ENCODE measurements at places on chromosomes 11 and 22. TPM values are rescaled to one million over a fixed set of nuclear protein-coding genes. Genes with fewer than 3 reads are reported as not detected.

DNA sequence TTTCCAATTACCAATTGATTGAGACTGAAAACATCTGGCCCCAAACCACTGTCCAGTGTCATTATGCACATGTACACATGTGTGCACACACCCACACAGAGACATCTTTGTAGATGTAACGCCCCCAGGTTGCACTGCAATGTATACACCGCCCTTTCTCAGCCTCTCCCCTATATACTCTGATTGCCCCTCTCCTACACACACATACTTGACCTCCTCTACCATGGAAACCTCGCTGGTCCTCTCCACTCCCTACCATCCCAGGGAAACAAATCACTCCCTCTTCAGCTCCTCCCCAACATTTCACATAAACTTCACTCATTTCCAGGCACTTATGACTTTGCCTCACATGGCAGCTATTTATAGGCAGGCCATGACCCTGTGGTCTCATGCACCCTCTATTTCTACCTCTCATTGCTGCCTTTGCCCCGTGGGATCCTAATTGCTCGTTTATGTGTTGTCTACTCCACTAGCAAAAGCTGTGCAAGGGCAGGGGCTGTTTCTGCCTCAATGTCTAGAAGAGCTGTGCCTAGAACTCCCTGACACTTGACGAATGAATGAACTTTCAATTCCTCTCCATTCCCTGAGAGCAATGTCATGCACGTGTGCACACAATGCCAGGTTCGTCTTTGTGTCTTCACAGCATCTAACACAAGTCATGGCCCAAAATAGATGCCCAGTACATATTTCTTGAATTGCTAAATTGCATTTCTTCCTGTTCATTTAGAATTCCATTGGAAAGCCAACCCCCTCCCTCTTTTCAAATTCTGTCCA is 10.0 kb upstream of the TMA7B start:
- peaks cover 38% of the 10 kb centered on the region for H3K36me3 ChIP-seq
- H3K4me3 ChIP-seq = peak overlapping the region; percentile 87
- no peaks in the 10 kb centered on the region for H3K27me3 ChIP-seq

The DENND6B gene
- total RNA-seq = 8.5 TPM

The TMEM86A gene
- total RNA-seq = 1.8 TPM

The BDNF gene
- not detected for total RNA-seq

The TRIM49C gene
- not detected for total RNA-seq

The SLC22A6 gene
- total RNA-seq = not detected

DNA sequence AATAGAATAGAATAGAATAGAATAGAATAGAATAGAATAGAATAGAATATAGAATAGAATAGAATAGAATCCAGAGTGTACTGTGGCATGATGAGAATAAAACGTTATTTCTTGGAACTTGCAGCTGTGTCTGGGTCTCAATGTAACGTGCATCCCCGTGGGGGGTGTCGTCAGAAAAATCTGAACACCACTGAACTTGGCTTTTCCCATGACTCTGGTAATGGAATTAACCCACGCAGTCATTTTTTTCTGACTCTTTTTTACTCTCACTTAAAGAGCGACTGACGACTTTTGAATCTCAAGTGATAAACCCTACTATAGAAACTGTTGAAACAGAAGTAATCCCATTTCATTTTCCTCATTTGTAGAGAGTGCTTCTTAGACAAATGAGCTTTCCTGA is 92.4 kb upstream of the BID start:
- no peaks in the 10 kb centered on the region for H3K27me3 ChIP-seq
- DNase-seq = no peak
- no peak overlapping the region for H3K27ac ChIP-seq
- no peaks in the 10 kb centered on the region for H3K4me1 ChIP-seq
- peaks cover 2% of the 10 kb centered on the region for H3K36me3 ChIP-seq
- no peak overlapping the region for H3K4me3 ChIP-seq

The CARNS1 gene
- 5.0 TPM for total RNA-seq

The OAF gene
- total RNA-seq = 1.2 TPM

Data from activated T-cell treated with anti-CD3 and anti-CD28 coated beads, Interleukin-2, amount 50 U/mL, for 72 hours (primary cell).